Diencephalon (tissue), 1 donor: ENCODE measurements at places on chromosomes 1 and 21. TPM values are rescaled to one million over a fixed set of nuclear protein-coding genes. Genes with fewer than 3 reads are reported as not detected.

The C1orf116 gene
- not detected for total RNA-seq

The OR14K1 gene
- total RNA-seq: not detected

The MAP3K21 gene
- total RNA-seq: 8.1 TPM

The RSPH1 gene
- total RNA-seq: 9.9 TPM

The HCRTR1 gene
- 2.5 TPM for total RNA-seq
